ENCODE measurements at places on chromosomes 2 and 18.

- no peak overlapping the region for H3K4me3 ChIP-seq
- no peaks in the 10 kb centered on the region for H3K27me3 ChIP-seq
- H3K36me3 ChIP-seq, result no peaks in the 10 kb centered on the region
- H3K27ac ChIP-seq, result no peak overlapping the region
Measured at GRCh38 chr2:226088366-226088674, 688.8 kb downstream of the NYAP2 start.

DNA sequence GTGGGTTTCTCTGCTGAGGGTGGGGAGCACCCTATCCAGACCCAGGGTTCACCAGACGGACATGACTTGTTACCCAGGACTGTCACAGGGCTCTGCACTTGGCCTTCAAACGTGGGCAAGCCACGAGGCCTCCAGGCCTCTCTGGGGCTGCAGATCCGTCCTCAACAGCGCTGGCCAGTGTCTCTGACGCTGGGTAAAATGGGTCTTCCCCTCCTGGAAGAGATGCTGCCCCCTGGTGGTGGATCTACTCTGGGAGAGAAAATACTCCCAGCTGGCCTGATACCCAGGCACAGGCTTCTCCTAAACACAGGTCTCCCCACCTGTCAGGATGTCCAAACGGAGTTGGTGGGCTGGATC, 3.7 kb downstream of the GPR17 start:
- H3K36me3 ChIP-seq, result no peaks in the 10 kb centered on the region
- no peak overlapping the region for H3K4me3 ChIP-seq
- DNase-seq, result peak; percentile 76

DNA sequence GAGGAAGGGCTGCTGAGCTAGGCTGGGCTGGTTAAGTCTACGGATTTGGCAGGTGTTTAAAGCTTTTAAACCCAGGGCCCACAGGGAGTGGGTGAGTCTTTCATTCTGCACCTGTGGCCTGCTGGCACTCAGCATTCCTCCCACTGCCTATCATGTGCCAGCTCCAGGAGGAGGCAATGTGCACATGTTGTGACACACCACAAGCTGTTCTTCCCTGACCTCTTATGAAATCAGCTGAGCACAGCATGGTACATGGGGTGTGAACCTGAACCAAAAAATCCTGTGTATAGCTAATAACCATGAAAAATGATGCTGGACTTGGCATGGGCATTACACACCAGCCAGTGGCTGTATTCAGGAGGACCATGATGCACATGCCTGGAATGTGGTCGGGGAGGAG, 297.9 kb upstream of the MMADHC start:
- H3K4me1 ChIP-seq, result no peaks in the 10 kb centered on the region
- DNase-seq, result no peak
- no peaks in the 10 kb centered on the region for H3K36me3 ChIP-seq
- H3K4me3 ChIP-seq, result no peak overlapping the region
- H3K27ac ChIP-seq, result no peak overlapping the region
- H3K27me3 ChIP-seq, result no peaks in the 10 kb centered on the region

DNA sequence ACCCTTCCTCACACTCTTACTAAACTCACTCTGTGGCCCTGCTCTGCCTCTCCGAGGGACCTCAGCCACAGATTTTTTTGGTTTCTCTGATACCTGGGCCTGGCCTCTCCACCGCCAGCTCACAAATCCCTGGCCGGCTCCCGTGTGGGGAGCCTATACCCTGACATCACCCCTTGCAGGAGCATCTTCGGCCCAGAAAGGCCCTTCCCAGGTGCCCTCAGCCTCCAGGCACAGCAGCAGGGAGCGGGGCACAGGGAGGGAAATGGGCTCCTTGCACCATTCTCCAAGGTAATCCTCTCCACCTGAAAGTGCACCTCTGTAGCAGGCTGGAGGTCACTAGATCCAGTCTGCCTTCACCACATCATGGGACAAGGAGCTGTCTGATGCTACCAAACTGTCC, 43.2 kb downstream of the CRACDL start:
- H3K4me1 ChIP-seq, result no peaks in the 10 kb centered on the region
- no peaks in the 10 kb centered on the region for H3K36me3 ChIP-seq
- no peak overlapping the region for H3K27ac ChIP-seq
- DNase-seq, result peak; percentile 10
- H3K27me3 ChIP-seq, result no peaks in the 10 kb centered on the region
- no peak overlapping the region for H3K4me3 ChIP-seq

DNA sequence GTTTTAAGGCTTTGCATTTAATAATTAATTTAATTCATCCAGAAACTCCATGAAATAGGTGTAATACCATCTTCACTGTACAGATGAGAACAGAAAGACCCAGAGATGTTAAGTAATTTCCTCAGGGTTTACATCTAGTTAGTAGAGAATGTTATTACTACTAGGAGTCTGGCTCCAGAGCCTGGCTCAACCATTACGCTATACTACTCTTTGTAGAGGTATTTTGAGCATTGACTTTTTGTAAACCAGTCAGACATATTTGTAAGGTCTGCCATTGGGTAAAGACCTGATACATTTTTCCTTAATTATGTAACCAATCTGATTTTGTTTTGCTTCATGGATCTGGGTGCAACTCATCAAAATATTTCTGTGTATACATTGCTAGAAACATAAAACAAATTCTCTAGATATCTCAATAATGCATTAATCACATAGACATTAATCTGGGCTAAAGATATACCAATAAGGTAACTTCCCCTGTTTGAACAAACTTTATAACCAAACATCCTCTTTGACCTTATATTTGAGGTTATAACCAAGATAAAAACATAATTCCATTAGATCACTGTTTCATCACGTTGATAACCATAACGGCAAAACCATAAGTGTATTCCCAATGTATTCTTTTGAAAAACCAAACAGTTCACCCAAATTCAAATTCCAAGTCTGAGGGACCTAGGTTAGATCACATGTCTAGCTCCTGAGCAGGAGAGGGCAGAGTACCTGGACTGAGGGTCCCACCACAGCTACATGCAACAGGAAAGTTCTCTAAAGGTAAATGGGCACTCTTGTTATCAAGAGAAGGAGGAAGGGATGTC, 135.0 kb downstream of the IKZF2 start:
- no peak for DNase-seq
- H3K4me3 ChIP-seq, result no peak overlapping the region
- peaks cover under 1% of the 10 kb centered on the region for H3K4me1 ChIP-seq

Measured in SJSA1 (cell line).